Foreskin keratinocyte (primary cell): ENCODE measurements at places on chromosomes 7 and 10.

- no peak for DNase-seq
Measured at GRCh38 chr10:125010362-125010761, 68.4 kb downstream of the ZRANB1 start.

- no peak for DNase-seq
Measured at GRCh38 chr10:106182542-106182941, 982.0 kb downstream of the SORCS1 start.

DNA sequence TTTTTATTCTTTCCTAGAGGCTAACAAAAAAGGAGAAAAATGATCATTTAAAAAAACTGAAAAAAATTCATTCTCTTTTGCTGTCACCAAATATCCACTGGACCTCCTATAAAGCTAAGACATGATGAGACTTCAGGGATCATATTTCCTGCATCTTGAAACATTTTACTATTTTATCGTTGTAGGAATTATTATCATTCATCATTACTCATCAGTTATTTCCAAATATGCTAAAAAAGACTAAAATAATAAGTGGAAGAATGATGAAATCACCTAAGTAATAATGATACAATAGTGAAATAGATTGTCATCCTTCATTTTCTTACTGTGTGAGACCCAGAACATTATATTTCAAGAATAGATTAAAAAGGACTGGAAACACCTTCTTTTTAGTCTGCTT lies 28.3 kb downstream of the TAF3 start:
- DNase-seq: no peak

DNA sequence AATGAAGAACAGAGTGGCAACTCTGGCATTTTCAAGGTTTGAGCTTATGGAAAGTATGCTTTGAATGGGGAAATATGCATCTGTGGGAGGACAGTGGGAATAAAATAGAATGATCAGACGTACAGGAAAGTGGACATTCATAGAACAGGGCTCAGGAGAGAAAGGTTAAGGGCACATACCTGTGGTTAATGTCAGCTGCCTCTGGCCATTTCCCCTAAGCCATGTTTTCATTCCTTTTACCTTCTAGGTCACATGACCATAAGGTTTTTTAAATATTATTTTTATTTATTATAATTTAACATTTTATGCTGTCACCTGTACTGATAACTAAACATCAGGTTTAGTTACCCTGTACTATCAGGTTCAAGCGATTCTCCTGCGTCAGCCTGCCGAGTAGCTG lies 52.8 kb downstream of the LRRC4 start:
- DNase-seq: no peak

DNA sequence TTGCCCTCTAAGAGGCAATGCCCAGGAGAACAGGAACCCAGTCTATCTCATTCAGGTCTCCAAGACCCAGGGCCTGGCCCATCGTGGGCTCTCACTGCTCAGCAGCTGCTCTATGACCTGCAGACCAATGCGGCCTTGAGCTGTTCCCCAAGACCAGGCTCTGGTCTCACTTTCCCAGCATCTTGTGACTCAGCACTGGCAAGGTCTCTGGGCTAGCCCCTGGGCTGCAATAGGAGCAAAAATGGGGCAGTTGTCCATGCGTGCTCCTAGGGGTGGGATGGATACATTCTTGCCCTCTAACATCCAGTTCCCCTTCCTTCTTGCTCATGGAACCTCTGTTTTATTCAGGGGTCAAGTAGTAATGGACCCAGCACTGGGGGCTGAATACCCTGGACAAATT lies 13.5 kb downstream of the GCK start:
- no peak for DNase-seq

- DNase-seq: no peak
Measured at GRCh38 chr10:541750-542371, 147.6 kb downstream of the DIP2C start.

DNA sequence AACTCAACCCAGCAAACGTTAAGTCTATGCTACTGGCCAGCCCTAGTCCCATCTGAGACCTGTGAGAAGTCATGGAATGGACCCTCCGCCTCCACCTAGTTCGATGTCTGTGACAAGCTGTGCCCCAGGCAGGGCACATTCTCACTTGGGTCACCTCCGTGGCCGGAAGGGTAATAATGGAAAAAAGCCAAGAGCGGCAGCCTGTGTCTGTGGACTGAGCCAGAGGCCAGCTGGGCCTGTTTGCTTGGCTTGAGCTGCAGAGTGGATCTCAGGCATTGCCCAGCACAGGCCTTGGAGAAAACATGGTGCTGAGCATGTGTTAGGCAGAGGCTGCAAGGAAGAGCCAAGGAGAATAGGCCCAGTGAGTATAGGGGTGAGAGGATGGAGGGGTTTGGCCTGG lies 97.8 kb downstream of the GALNT17 start:
- no peak for DNase-seq

GRCh38 chr10:8316284-8316683 lies 261.8 kb downstream of the GATA3 start:
- no peak for DNase-seq

DNA sequence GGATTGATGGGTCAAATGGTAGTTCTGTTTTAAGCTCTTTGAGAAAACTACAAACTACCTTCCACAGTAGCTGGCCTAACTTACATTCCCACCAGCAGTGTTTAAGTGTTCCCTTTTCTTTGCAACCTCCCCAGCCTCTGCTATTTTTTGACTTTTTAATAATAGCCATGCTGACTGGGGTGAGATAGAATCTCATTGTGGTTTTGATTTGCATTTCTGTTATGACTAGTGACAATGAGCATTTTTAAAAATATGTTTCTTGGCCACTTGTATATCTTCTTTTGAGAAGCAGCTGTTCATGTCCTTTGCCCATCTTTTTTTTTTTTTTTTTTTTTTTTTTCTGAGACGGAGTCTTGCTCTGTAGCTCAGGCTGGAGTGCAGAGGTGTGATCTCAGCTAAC lies 155.2 kb upstream of the BMPER start:
- DNase-seq: no peak

GRCh38 chr7:101698964-101699363 lies 69.9 kb upstream of the MYL10 start:
- DNase-seq: no peak

- DNase-seq: peak; percentile 13
Measured at GRCh38 chr10:96765406-96766240, 45.3 kb upstream of the PIK3AP1 start.

GRCh38 chr10:14810969-14811953 lies 26.6 kb downstream of the CDNF start:
- DNase-seq: no peak

DNA sequence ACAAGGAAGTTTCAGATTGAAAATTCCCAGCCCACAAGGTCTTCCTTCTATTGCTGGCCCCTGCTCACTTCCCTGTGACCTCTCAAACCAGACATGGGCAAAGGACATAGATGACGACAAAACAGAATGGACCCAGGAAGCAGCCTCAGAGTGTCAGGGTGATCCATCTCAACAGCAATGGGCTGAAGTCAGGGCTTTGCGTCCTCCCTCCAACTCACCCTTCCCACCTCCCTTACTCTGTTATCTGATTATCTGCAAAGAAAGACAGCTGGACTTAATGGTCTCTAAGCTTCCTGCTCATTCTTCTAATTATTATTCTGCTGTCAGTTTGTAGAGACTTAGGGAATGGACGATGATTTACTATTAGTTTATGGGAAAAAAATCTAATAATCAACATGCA lies 115.9 kb downstream of the PIP4K2A start:
- no peak for DNase-seq

- no peak for DNase-seq
Measured at GRCh38 chr7:40199076-40199802, 64.4 kb downstream of the SUGCT start.

DNA sequence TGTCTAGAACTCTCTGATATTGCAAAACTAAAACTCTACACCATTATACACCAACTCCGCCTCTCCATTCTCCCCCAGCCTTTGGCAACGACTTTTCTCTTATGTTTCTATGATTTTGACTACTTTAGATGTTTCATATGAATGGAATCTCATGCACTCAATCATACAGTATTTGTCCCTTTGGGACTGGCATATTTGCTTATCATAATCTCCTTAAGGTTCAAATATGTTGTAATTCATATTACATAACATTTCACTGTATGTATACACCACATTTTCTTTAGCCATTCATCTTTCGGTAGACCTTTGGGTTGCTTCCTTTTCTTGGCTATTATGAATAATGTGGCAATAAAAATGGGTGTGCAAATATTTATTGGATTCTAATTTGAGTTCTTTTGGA lies 164.4 kb downstream of the ARL4A start:
- DNase-seq: no peak

DNA sequence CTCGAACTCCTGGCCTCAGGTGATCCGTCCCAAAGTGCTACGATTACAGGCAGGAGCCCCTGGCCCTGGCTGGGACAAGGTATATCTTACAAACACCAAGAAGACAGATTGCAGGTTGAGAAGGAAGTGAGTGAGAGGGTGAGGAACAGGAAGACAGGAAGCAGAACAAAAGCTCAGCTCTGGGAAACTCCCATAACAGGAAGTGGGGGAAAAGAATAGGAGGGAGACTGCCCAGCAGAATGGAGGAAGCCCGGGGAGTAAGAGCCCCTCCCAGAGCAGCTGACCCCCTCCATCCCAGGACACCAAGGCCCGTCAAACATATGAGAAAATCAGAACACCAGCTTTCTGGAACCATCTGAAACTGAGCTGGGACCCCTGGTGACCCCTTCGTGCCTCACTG lies 2.9 kb downstream of the TECPR1 start:
- no peak for DNase-seq

- DNase-seq: no peak
Measured at GRCh38 chr10:71471957-71472365, 75.2 kb downstream of the CDH23 start.

DNA sequence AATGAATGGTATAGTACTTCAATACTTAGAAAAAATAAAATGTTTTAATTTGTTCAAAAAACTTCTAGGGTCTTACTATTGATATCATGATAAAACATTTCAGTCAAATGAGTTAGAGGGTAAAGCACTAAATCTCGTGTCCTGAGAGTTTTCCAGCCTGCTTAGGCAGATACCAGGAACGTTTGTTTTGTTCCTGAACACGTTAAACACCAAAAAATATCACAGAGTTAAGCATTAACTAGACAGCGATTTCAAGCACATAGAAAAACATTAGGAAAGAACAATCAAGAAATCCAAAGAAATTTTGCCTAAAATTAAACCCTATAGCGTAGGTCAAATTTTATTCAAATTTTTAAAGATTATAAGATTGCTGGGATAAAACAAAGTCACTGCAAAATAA lies 204.6 kb upstream of the AGR3 start:
- no peak for DNase-seq

- DNase-seq: no peak
Measured at GRCh38 chr10:131027256-131027655, 284.3 kb downstream of the TCERG1L start.

GRCh38 chr10:58543141-58543540 lies 30.5 kb downstream of the BICC1 start:
- no peak for DNase-seq

- DNase-seq: no peak
Measured at GRCh38 chr7:158028971-158029370, 558.7 kb downstream of the PTPRN2 start.
